ENCODE measurements at places on chromosomes 5 and 9.

GRCh38 chr9:137271696-137272076, 5.8 kb upstream of the TOR4A start:
- DNase-seq = no peak

DNA sequence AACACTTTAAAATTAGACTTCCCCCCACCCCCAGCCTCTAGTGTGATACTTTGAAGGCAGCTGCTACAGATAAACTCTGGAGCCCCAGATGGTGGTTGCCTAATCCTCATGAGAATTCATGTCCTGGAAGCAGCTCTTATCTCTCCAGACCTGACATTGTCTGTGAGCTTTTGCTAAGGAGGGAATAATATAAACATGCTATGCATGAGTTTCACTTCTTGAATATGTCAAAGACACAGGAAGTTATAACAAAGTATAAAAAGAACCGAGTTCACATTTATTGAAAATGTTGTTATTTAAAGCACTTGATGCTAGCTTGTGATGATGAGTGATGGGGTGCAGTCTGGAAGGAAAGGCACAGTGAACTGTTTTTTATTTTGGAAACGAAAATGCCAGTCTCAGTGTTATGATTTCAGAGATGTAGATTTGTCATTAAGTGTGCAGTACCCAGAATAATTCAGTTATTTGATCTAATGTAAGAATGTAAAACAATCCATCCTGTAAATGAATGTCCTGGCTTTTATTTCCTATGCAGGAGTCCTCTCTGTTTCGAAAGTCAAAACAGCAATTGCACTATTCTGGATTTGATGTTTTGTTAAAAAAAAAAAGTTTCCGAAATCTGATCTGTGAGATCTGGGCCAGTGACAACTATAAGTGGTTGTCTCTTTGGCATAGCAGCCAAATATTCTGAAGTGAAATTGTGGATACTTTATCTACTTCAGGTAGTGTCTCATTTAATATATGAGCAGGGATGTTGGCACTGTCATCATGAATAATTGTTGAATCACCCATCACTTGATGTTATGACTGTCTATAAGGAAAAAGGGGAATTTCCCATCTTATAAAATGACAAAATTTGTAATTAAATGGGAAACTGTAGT, 77.0 kb downstream of the ZCCHC7 start:
- DNase-seq = peak; percentile 49

- no peak for DNase-seq
Measured at GRCh38 chr9:129458155-129458661, 162.7 kb downstream of the C9orf50 start.

GRCh38 chr5:83654427-83654994, 66.1 kb downstream of the HAPLN1 start:
- DNase-seq = no peak

DNA sequence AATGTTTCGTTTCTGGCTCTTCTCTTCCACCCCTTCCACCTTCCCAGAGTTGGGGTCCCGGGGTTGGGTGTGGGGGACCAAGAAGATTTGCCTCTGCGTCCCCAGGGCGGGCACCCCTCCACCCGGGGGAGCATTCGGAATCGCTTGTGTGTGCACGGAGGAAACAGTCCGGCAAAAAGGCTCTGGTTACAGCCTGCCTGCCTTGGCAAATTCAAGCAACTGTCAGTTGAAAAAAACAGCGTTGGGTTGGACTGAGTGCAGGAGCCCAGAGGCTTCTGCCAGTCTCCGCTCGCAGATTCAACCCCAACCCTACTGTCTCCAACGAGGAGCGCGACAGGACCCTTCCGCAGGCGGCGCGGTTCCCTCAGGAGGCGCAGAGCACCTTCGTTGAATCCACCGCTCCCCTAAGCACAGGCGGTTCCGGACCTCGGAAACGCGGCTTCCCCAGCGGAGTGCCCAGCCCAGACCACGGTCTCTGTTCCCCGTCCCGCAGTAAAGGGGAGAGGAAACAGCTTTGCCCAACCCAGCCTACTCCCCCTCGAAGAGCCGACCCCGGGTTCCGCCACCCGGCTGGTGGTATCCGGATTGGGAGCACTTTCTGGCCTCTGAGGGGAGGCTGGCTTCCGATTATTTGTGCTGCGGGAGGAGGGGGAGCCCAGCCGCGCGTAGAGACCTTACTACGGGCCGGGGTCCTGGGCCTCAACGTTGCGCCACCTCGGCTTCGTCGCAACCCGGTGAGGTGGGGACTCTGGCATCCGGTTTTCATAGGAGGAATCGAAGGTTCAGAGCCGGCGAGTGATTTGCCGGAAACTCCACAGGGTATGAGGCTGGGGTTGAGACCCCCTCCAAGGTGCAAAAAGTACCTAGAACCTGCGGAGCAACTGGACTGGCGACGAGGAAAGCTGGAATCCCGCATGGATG, 9.6 kb downstream of the LHX6 start:
- no peak for DNase-seq

DNA sequence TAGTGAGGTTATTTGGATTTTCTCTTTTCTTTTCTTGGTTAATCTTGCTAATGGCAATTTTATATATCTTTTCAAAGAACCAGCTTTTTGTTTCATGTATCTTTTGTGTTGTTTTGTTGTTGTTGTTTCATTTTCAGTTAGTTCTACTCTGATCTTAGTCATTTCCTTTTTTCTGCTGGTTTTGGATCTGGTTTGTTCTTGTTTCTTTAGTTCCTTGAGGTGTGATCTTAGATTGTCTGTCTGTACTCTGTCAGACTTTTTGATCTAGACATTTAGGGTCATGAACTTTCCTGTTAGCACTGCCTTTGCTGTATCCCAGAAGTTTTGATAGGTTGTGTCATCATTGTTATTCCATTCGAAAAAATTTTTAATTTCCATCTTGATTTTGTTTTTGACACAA, 399.7 kb downstream of the TLE1 start:
- no peak for DNase-seq

DNA sequence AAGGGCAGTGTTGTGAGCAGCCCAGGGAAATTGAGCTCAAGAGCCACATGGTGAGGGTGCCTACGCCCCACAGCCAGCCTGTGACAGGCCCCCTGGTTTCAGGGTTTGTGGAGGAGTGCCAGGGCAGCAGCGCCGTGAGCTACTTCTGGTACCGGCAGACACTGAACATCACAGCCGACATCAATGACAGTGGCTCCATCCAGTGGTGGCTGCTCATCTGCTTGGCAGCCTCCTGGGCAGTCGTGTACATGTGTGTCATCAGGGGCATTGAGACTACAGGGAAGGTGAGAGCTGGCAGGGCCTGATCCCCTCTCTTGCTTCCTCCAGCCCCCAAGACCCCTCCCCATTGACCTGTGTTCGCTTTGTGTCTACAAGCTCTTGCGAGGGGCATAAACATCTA, 10.2 kb downstream of the SLC6A18 start:
- no peak for DNase-seq

Measured in glutamatergic neuron (in vitro differentiated cells).